D341Med (cell line): ENCODE measurements at places on chromosomes 5 and 9.
A peak's percentile ranks its signal among the peaks of the same experiment; 100 is the strongest.

DNA sequence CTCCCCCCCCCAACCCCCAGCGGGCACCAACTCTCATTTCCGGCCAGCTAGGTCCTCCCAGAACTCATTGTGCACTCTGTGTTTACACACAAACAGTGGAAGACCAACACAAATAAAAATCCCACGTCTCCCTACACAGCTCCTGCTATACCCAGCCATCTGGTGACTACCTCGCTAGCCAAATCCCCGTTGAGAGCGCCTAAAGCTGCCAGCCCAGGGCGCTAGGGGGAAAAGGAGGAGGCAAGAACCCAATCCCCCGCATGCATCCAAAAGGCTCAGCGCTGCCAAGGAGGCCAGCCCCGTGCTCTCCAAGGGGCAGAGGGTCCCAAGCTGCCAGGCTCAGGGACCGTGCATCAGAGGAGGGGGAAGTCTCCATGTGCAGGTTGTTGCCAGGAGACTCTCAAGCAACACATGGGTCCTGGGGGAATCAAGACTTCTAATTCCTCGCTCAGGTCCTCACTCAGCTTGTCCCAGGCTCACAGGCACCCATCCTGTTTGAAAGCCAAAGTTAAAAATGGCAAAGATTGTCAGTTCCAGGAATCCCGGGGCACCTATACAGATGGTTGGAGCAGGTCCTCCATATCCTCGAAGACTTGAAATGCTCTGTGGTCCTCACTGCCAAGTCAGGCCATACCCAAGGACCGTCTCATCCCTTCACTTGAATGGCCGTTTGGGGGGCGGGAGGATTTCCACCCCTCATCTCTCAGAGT, 2.7 kb downstream of the ASTN2 start:
- DNase-seq: peak; percentile 81

DNA sequence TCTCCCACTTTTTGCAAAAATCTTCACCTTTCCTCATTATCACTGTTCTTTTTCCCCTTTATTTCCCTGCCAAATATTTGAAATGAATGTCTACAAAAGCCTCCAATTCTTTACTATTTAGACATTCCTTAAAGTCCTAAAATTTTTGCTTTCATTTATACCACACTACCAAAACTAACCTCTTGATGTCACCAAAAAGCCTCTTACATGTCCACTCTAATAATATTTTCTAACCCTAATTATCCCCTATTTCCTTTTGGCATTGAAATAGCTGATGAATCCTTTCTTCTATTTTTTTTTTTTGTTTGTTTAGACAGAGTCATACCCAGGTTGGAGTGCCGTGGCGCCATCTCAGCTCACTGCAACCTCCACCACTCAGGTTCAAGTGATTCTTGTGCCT, 32.3 kb upstream of the NRG2 start:
- DNase-seq: no peak

DNA sequence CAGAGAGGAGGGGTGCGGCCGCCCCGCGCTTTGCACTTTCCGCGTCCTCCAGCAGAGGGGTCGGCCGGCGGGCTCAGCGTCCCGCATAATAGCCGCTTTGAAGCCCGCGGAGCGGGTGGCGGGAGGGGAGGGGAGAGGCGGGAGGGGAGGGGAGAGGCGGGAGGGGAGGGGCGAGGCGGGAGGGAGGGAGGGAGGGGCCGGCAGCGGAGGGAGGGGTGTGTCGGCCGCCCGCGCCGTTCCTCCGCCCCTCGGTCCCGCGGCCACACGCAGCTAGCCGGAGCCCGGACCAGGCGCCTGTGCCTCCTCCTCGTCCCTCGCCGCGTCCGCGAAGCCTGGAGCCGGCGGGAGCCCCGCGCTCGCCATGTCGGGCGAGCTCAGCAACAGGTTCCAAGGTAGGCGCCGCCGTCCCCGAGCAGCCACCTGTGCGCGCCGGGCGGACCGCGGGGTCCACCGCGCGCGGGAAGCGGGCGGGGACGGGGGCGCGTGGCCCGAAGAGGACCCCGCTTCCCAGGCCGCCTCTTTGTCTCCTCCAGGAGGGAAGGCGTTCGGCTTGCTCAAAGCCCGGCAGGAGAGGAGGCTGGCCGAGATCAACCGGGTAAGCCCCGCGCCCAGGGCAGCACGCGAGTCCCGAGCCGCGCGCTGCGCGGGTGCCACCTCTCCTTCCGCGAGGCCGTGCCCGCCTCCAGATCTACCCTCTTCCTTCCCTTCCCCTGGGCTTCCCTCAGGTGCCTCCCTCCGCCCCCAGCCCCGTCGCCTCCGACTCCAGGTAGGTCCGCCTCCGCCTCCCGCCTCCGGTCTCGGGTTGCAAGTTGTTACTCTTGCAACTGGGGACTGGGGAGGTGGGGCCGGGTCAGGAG, at the start of gene AIF1L:
Gene AIF1L, plus strand, starts transcription at position 263 of the 857 bp plus-strand sequence. Its CDS starts 99 bp downstream, at position 362.
- DNase-seq: peak; percentile 79

GRCh38 chr5:82659115-82659514, 381.0 kb upstream of the RPS23 start:
- DNase-seq: no peak

DNA sequence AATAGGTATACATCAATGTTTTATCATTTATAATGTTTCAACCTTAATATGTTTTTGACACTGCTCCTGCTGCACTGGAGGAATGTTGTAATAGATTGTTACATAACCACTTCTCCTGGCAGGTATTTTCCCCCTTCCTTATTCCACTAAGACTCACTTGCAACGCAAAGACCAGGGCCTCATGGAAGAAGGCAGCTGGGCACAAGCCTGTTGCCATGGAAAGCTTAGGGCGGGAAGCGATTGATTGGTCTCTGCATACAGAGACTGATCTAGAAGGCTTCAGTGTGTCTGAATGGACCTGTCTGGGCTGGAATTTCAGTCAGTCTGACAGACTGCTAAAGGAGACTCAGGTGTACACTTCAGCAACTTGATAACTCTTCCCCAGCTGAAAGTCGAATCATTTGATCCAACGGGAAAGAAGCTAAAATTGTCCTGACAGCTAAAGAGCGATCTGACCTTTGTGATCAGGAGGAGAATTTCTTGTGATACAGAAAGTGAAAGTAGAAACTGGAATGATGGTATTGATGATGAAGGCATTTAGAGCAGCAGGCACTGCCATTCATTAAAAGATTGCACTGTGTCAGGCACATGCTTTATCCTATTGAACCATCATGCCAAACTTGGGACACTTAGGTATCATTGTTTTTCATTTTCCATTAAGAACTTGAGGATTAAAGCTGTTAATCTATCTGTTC, 65.1 kb downstream of the GRIA1 start:
- DNase-seq: no peak

DNA sequence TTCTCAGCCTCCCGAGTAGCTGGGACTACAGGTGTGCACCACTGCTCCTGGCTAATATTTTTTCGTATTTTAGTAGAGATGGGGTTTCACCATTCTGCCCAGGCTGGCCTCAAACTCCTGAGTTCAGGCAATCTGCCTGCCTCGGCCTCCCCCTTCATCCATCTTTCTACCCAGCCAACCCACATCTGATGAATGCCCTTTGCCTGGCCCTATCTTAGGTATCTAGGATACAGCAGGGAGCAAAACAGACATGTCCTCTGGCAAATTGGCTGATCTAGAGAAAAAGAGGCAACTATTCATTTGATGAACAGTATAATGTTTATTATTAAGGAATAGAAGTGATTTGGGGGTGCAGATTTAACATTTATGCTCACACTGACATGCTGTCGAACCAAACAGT, 123.0 kb downstream of the TRIO start:
- DNase-seq: no peak

- DNase-seq: no peak
Observed at GRCh38 chr9:132733260-132733815, 63.1 kb downstream of the GTF3C4 start.
